ENCODE measurements at places on chromosomes 6 and 20. TPM values are rescaled to one million over a fixed set of nuclear protein-coding genes. Genes with fewer than 3 reads are reported as not detected.

- no peak for DNase-seq
These were observed 12.9 kb downstream of the RPS6KA2 start for GRCh38 chr6:166614171-166614583.

Gene RAET1G
- polyA plus RNA-seq = 1.2 TPM

DNA sequence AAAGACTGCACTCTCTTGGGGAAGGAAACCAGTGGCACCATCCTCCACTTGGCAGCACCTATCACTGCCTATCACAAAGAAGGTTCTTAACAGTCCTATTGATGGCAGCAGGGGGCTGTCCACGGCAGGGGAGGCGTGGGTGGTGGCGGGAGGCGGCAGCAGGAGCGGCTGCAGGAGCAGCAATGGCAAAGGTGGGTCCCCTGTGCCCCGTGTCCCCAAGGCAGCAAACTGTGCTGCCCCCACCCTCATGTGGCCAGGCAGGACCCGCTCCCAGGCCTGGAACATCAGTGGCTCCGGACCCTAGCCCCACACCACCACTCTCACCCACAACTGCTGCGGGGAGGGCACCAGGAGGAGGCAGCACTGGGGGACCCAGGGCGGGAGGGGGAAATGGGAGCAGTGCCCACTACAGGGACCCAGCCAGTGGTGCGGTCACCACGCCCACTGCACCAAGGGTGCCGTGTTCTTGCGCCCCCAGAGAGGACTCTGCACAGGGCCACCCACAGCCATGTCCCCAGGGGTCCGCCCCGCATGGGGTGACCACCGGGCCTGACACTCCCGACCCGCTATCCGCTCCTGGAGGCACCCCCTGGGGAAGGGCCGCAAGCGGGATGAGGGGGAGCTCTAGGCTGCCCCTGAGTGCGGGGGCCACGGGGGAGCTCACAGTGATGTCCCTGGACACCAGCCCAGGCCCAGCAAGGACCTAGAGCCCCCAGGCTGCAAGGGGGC, 54.6 kb downstream of the GMDS start:
- no peak for DNase-seq

Gene OR12D3
- not detected for polyA plus RNA-seq

Gene OXT
- polyA plus RNA-seq = 0.64 TPM

Gene UST
- polyA plus RNA-seq = 9.9 TPM

Gene FNDC11
- polyA plus RNA-seq = 1.6 TPM

Gene MAPK13
- polyA plus RNA-seq = 21.2 TPM

Gene PLCB1
- polyA plus RNA-seq = 51.1 TPM

DNA sequence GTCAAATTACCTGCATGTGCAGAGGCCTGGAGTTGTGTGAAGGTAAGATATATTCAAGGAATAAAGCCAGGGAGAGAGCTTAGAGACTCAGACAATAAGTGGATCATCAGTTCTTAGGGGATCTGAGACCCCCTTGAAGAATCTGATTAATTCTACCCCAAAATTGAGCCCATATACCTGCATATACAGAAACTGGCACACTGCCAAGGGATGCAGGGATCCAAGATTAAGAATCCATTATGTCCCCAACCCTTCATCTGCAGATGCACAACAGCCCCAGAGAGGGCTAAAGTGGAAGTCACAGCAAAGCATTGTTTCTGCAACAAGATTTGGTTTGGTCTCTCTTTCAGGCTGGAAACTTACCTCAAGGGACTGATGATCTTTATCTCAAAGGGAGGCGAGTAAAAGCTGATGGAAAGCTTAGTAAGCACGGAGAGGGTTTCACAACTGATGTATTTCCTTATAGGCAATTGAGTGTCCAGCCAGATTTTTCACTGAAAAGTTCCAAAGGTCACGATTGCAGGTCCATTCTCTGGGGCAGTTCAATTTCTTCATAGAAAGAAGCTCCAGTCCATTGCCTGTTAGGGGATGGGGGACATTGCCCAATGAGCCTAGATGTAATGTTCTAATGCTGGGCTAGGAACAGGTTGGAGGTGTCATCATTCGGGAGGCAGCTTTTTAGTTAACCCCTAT, 20.9 kb upstream of the STK35 start:
- DNase-seq = no peak

DNA sequence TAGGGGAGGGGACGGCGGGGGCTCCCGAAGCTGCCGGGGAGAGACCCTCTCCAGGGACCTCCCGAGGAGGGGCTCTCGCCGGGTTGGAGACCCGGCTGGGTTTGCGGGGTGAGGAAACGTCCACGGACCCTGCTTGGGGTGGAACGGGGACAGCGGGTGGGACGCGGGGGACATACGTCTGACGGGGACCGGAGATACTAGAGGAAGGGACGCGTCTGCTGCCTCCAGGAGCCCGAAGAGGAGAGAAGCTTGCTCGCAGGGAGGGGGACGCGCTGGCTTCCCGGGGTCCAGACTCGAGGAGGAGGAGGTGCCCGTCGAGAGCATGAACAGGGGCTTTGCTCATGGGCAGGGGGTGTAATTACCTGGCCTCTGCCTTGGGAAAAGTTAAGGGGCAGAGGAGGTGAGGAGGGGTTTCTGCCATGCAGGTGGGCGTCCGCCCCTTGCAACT, 593 bp downstream of the DNMT3B start:
- no peak for DNase-seq

GRCh38 chr20:11970243-11970836, 52.6 kb downstream of the BTBD3 start:
- DNase-seq = no peak

- DNase-seq = no peak
These were observed 107.5 kb downstream of the SESN1 start for GRCh38 chr6:108987156-108987555.

Gene GATA5
- 6.3 TPM for polyA plus RNA-seq

- no peak for DNase-seq
These were observed 148.5 kb upstream of the TAB2 start for GRCh38 chr6:149168968-149169367.

Gene PLN
- 2.8 TPM for polyA plus RNA-seq

DNA sequence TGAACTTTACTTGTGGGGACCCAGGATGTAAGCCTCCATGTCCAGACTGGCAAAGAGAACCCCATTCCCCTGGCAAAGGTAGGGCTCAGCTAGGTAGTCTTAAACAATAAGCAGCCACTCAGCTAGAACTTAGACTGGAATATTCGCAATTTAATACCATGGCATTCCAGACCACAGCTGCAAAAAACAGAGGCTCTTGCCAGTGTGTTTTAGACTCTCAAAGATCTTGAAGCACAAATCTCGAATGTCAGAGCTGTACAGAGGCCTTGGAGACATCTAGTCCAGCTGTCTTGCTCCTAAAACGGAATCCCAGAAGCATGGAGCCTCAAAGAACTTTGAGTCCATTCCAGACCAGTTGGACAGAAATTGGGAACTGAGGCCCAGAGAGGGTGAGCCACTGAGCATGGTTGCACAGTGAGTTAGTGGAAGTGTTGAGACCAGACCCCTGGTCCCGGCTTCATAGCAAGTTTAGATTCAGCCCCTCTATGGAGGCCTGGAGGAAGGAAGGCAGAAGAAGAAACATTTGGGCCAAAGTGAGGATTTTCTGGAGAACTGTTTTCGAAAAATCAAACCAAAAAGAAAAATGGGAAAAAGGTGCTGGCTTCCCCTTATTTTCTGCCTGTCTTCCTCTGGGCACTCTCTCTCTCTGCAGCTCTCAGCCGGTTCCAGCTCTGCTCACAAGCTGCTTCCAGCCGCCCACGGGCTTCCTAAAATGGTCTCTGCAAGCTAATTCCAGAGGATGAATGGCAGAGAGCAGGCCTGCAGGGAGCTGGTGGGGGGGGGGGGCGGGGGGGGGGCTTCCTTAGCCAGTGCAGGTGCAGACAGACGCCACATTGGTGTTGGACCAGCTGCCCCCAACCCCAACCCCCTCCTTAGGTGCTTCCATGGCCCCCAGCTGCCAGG, 32.4 kb downstream of the AAR2 start:
- DNase-seq = no peak

Gene FERMT1
- polyA plus RNA-seq = 5.6 TPM

DNA sequence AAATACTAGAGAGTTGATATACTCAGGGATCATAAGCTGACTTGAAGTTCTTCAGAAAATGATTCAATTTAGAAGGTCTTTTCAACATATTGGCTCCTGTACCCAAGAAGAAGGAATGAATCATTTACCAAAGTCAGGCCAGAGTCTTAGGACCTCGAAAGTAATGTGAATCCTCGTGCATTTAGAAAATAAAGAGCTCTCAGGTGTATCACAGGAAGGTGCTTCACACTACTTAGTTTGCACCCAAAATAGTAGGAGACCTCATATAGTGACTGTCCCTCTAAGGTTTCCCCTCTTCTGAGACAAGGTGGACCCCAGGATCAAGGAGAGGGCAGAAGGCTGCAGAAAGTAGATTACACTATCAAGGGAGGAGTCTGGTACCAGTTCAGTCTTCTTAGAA, 71.8 kb downstream of the F13A1 start:
- DNase-seq = no peak

Gene MLN
- 2.2 TPM for polyA plus RNA-seq

Gene RXRB
- 51.1 TPM for polyA plus RNA-seq

DNA sequence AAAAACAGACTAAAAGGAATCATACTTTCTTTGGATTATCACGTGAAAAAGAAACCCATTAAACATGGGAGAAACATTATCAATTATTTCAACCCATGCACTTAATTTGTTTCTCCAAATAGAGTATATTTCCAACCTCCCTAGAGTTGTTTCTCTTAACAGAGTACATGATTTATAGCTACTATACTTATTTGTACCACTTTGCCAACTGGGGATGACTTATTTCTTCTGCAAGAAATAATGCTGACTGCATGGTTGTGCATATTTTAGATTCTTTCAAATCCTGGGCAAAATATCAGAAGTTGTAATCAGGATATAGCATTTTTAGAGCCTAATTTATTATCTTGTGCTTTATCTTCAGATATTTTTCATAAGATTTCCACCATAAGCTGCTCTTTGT, 629.1 kb upstream of the EYS start:
- DNase-seq = no peak

- DNase-seq = no peak
These were observed 8.9 kb upstream of the TCF21 start for GRCh38 chr6:133880006-133880405.

Gene RNF8
- 26.2 TPM for polyA plus RNA-seq

GRCh38 chr6:130794010-130794697, 33.1 kb upstream of the SMLR1 start:
- DNase-seq = no peak

DNA sequence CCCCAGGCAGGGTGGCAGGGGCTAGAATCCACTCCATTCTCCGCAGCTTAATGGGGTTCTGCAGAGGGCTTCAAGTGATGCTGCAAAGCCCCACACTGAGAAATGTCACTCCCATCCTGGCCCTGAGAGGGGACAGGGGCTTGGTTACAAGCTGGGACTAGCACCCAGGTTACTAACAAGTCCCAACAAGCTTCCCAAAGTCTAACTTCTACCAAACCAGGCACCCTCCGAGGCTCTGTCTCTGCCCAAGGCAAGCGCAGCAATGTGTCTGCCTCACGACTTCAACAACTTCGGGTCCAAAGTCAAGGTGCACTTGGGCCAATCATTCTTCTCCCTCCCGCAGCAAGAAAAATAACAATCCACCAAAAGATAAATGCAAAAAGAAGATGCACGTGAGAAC, 45.6 kb downstream of the NFATC2 start:
- DNase-seq = no peak

DNA sequence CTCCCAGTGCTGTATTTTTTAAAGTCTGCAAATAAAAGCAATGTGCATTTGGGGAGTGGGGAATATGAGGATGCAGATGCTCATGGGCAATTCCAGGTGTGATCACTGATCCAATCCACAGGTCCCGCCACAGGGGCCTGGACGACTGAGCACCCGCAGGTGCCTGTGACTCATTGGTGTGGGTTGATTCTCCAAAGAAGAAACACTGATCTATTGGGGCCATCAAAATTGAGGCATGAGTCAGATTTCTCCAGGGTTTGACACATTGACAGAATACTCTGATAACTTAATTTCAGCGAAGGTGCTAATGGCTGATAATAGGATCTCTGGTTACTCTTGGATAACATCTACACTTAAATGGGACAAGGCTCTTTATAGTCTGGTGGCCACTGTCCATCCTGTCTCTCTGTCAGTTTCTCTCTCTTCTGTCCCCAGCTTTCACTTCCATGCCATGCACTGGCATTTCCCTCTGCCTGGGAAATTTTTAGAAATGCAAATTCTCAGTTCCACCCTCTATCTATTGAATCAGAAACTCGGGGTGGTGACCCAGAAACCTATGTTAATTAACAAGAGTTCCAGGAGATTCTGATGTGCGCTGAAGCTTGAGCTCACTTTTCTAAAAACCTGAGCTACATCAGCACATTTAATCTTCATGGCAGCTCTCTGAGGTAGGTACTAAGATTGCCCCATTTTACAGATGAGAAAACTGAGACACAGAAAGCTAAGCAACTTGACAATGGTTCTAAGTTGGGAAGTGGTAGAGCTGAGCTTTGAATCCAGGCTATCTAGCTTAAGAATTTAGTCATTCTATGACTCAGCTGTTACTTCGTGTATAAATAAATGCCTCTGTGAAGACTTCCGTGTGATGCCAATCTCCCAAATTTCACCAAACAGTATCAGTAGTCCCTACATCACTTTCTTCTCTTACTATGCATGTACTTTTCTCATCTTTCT, 10.2 kb upstream of the RCAN2 start:
- DNase-seq = no peak

Gene TGM3
- 0.58 TPM for polyA plus RNA-seq

Gene ADGRB3
- polyA plus RNA-seq = 3.6 TPM

DNA sequence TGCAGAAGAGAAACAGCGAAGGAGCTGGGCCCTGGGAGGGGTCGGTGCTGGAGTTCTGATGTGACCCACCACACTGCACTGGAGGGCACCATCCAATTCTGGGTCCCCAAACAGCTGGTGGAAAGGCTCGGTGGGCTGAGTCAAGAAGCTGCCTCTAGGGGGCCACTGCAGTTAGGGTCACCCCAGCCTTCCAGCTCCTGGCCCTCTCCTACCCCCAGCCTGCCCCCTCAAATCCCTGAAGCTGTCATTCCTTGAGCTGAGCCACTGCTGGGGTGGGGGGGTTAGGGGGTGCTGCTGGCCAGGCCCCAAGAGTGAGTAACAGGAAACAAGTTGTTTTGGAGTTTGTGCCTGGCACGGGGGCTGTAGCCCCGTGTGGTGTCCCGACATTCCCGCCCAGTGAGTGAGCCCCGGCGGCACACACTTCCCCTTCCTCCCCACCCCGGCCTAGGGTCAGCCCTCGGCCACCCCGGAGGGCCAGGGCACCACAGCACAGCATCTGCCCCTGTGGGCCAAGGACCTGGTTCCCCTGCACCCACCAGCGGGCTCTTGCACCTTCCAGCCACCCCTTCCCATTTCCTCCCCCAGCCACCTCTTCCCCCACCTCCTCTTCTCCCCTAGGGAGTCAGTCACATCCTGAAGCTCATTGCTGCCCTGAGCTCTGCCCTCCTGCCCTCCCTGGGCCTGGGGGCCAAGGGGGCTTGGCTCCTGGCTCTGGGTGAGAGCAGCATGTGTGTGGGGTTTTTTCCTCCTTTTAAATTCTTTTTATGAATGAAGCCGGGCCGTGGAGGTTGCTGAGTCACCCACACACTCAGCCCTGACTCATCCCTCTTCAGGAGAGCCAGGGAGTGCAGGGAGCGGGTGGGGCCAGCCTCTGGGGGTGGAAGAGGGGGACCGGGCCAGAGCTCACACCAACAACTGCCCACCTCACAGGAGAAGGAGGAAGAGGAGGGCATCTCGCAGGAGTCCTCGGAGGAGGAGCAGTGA, 4.6 kb downstream of the SMIM29 start:
- no peak for DNase-seq

Data from renal cortex interstitium (tissue), 15 donors.